ENCODE measurements at places on chromosomes 2 and 18.

DNA sequence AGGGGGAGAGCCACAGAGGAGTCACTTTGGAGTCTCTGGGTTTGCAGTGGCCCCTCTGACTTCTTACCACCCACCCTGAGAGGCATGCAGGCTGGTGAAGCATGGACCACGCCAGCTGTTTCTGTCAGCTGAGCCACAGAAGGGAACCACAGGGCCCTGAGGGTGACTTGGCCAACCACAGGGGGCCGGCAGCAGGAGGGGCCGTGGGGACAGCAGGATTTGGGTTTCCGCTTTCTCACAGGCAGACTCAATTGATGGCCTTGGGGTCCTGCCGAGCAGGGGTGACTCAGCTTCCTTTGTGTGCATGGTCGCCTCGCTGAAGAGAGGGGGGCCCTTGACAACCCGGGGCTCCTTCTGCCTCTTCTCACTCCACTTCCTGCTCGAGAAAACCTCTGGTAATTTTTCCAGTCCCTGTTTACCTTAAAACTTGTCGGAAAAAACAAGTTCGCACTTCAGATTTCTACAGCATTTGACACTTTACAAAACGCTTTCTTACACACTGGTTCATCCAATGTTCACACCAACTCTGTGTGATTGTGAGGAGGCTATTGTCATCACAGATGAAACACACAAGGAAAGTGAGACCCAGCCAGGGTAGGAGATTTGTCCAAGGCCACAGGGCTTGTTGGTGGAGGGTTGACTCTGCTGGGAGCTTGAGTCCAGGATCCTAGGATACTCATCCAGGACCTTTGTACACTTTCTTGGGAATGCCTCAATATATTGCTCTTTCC is 311.2 kb downstream of the LPIN1 start:
- H3K4me1 ChIP-seq, result peaks cover 55% of the 10 kb centered on the region
- DNase-seq, result peak; percentile 41
- no peaks in the 10 kb centered on the region for H3K27me3 ChIP-seq

GRCh38 chr2:70516596-70516995 is 37.0 kb downstream of the TGFA start:
- no peak for DNase-seq
- H3K27me3 ChIP-seq, result no peaks in the 10 kb centered on the region
- H3K4me1 ChIP-seq, result peaks cover 10% of the 10 kb centered on the region
- H3K36me3 ChIP-seq, result peaks cover 5% of the 10 kb centered on the region

- H3K27me3 ChIP-seq, result no peaks in the 10 kb centered on the region
- no peak for DNase-seq
- peaks cover 24% of the 10 kb centered on the region for H3K4me1 ChIP-seq
- peaks cover 3% of the 10 kb centered on the region for H3K36me3 ChIP-seq
- H3K4me3 ChIP-seq, result no peak overlapping the region
- no peak overlapping the region for H3K27ac ChIP-seq
Measured at GRCh38 chr2:11234309-11234708, 79.0 kb downstream of the SLC66A3 start.

GRCh38 chr2:7515327-7515726 is 598.1 kb downstream of the RNF144A start:
- peaks cover 2% of the 10 kb centered on the region for H3K36me3 ChIP-seq
- peak overlapping the region; percentile 15 for H3K27ac ChIP-seq
- H3K4me3 ChIP-seq, result peak overlapping the region; percentile 7
- peaks cover 28% of the 10 kb centered on the region for H3K4me1 ChIP-seq
- no peaks in the 10 kb centered on the region for H3K27me3 ChIP-seq
- DNase-seq, result no peak

- H3K36me3 ChIP-seq, result no peaks in the 10 kb centered on the region
- no peak for DNase-seq
- no peak overlapping the region for H3K4me3 ChIP-seq
- H3K27ac ChIP-seq, result no peak overlapping the region
Measured at GRCh38 chr18:6194640-6195039, 220.1 kb downstream of the L3MBTL4 start.

DNA sequence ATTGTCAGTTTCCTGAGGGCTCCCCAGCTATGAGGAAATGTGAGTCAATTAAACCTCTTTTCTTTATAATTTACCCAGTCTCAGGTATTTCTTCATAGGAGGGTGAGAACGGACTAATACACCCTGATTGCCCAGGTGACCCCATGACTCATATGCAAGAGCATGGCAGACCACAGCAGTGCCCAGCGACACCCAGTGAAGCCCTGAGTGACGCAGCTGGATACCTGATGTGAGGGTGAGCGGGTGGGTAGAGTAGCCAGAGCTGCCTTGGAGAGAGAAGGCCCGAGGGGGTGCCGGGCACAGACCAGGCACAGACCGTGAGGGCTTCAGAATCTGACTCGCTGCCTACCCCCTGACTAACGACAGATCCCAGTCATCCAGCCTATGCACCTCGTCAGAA is 15.4 kb downstream of the ALPG start:
- H3K36me3 ChIP-seq, result no peaks in the 10 kb centered on the region
- peaks cover 10% of the 10 kb centered on the region for H3K4me1 ChIP-seq
- peaks cover 34% of the 10 kb centered on the region for H3K27me3 ChIP-seq
- H3K27ac ChIP-seq, result no peak overlapping the region
- H3K4me3 ChIP-seq, result peak overlapping the region; percentile 26
- no peak for DNase-seq

GRCh38 chr2:40113997-40114396 is 334.9 kb upstream of the THUMPD2 start:
- H3K4me3 ChIP-seq, result no peak overlapping the region
- H3K27me3 ChIP-seq, result no peaks in the 10 kb centered on the region
- DNase-seq, result no peak
- no peaks in the 10 kb centered on the region for H3K36me3 ChIP-seq
- no peaks in the 10 kb centered on the region for H3K4me1 ChIP-seq

Measured in effector memory CD8-positive, alpha-beta T cell (primary cell).